ENCODE measurements at places on chromosomes 4 and X.

DNA sequence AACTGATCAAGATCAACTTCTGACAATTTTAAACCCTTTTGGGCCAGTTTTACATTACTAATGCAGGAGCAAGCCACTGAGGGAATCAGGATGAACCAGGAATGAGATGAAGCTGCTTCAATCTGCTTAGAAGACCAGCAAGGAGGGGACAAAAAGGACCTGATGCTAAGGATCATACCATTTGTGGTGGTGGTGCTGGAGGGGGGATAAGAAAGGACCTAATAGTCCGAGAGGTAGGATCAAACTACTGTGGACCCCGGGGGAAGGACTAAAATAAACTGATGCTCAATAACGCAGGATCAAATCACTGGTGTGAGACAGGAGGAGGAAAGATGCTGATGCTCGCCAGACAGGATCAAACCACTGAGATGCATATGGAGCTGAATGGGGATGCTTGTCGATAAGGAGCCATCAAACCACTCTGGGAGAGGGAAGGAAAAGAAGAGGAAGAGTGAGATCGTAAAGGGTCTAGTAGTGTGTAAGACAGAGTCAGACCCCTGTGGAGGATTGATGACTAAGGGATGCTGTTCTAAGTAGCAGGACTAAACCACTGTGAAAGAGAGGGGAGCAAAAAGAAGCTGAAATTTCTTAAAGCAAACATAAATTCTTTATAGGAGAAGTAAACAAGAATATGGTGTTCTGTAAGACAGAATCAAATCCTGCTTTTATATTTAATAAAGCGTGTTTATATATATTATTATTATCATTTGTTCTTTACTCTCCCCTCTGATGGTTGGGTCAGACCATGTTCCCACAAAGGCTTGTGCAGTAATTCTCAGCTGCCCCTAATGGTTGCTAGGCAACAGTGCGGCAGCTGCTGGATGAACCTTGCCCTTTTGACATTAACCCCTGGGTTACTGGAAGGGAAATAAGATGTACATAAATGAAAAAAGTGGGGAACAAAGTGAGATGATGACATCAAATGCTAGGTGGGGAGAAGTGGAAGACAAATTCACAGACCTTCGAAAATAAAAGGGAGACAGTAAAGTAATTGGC is 432.5 kb upstream of the FGF16 start:
- peak; percentile 4 for DNase-seq

DNA sequence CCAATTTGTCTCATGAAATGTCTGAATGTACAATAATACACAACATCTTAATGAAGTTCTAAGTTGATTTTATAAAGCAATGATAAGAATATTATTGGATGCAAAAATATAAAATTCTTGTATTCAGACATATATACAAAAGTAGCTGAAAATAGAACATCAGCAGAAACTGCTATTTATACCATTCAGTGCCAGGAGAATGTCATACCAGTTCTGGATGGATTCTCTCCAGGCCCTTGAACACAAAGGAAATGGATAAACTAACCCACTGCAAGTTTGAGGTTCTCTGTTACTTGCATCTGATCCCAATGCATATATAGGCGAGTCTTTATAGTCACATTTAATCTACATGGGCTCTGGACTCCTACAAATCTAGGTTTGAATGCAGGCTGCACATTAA is 126.3 kb upstream of the KLF3 start:
- no peak for DNase-seq

- no peak for DNase-seq
Measured at GRCh38 chr4:100302061-100303026, 112.1 kb upstream of the DDIT4L start.

DNA sequence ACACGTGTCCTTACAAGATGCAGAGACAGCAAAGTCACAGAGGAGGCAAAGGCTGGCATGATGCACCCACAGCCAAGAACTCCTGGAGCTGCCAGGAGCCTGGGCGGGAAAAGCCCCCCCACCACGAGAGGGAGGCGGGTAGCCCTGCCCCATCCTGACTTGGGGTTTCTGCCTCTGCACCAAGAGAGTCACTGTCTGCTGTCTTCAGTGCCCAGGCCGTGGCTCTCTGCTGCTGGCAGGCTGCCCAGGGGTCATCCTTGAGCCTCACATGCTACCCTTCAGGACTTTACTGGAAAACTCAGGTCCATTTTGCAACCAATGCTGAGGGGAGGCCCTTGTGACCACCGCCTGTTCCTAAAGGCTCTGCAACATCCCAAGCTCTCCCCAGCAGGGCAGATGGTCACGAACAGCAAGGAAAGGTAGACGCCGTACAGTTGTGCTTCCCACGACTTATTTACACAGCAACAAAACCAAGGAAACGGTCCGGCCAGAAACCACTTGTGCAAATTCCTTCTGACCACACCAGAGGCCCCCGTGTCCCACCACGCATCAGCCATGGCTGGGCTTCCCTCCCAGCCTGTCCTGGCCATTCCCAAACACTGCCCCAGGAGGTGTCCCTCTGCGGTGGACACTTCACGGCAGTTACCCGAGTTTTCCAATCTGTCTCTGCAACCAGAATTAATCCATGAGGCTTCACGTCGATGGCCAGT is 56.9 kb downstream of the ACOX3 start:
- no peak for DNase-seq

GRCh38 chr4:10079912-10080588 is 36.5 kb downstream of the WDR1 start:
- no peak for DNase-seq

DNA sequence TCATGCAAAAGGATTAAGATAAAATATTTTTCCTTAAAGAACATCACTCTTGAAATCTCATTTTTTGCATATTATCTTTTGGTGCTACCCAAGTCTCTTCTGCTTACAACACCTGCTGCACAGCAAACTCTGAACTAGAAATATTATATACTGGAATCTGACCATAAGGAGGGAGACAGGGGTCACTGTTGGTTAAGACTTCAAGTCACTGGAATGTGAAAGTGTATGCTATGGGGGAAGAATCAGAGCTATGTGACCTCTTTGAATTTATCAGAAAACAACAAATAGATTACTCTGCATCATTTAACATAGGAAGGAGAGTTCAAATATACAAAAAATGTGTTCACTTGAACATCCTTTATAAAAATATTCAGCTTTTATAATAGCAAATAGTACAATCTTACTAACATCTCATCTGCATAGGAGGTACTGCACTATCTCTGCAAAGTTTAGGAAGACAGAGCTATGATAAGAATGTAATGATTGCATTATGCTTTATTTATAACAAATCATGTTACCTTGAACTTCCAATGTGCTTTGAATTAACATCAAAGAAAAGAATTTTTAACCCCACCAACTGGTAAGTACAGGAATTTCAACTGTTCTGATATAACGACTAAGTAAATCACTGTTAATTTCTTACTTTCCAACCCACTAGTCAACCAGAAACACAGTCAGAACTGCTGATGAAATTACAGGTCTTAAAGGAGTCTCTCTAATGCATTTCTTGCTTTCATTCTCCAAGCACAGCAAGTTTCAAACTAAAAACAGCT is 69.8 kb downstream of the ZNF827 start:
- DNase-seq: no peak

GRCh38 chrX:121283921-121284320 is 236.5 kb downstream of the GLUD2 start:
- DNase-seq: no peak

DNA sequence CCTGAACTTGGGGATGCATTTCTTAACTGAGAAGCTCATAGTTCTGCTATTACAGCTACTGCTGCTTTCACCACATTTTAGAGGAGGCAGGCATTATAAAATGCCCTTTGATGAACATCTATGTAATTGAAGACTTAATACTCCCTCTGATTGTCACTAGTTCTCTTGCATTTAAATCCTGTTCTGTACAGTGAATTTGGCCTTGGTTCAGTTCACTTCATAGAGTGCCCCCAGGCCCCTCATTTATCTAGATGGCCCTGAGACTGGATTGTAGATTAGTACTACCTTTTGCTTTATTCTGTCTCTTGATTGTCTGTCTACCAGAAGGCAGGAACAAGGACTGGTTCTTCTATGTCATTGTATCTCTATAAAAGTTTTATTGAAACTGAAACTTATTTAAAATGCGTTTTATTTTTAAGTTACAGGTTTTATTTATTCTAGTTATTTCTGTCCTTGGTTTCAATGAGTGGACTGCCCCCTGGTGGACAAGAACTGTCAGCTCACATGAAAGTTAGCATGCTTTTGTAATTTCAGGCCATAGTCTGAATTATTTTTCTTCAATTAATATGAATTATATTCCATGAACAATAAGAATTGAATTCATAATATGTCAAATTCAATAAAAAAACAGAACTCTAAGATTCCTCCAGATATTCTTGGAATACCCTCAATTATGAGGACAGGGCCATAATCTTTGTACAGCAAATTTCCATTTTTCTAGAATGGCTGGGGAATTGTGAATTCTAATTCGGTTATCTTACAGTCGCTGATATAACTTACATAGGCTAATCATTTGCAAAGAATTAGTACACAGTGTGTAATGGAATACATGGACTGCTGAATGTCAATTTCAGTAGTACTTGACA is 47.2 kb upstream of the TMEM33 start:
- no peak for DNase-seq

DNA sequence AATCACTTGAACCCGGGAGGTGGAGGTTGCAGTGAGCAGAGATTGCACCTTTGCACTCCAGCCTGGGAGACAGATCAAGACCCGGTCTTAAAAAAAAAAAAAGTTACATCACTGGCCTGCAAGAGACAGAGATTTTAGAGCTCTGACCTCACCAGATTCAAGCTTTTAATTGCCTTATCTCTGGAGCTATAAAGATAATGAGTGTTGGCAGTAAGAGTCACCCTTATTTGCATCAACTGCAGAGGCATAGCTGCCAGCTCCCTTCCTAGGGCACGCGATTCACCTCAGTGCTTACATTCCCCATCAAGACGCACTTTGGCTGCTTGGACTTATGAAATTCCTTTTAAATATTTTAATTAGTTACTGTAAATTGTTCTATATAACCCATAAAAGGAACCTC is 12.5 kb upstream of the SPATA4 start:
- DNase-seq: no peak

DNA sequence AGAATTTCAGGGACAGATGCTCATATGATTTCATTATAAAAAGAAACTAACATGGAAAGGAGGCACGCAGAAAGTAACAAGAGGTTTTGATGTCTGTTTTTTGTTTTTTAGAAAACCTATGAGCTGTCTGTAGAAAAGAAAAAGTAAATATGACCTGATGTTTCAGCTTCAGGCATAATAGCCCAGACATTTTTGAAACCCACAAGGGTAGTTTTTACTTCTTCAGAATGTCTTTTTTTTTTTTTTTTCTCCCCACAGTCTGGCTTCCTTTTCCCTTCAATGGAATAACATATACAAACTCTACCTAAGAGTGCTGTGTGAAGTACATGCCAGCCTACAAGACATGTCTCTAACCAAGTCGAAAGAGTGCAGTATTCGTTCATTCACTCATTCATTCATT is 18.3 kb upstream of the STX18 start:
- no peak for DNase-seq

DNA sequence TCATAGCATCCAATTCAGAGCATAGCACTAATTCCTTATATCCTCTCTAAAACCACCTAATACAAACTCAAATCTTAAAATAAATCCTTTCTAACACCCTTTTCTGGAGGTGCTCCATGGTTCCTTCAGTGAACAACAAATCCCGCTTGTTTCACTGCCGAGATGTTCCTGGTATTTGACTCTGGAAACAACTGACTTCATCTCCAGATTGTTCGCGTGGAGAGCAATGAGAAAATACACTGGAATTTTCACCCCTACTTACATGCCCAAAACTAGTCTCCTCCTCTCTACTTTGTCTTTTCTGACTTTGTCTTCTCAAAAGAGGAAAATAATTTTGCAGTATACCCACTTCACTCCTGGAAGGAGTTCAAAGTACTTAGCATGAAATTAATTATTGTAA is 129.0 kb downstream of the PLS3 start:
- no peak for DNase-seq

- DNase-seq: no peak
Measured at GRCh38 chr4:174236359-174236758, 47.1 kb downstream of the FBXO8 start.

GRCh38 chrX:15761564-15762191 is 23.6 kb downstream of the CA5B start:
- peak; percentile 3 for DNase-seq

DNA sequence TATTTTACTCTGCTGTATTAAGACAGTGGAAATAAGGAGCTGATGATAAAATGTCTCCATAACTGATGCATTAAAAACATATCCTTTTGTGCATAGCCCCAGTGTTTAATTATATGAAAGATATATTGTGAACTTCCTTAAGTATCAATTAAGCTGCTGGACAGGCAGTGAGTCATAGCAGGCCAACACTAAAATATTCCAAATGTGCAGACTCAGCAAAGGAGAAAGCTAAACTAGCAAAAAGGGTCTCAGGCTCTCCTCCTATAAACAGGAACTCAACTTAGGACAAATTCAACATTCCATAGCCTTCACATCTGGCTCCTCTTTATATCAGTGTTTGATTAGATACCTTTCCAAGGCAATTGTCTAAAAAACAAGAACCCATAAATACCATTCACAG is 15.6 kb downstream of the TNMD start:
- no peak for DNase-seq

DNA sequence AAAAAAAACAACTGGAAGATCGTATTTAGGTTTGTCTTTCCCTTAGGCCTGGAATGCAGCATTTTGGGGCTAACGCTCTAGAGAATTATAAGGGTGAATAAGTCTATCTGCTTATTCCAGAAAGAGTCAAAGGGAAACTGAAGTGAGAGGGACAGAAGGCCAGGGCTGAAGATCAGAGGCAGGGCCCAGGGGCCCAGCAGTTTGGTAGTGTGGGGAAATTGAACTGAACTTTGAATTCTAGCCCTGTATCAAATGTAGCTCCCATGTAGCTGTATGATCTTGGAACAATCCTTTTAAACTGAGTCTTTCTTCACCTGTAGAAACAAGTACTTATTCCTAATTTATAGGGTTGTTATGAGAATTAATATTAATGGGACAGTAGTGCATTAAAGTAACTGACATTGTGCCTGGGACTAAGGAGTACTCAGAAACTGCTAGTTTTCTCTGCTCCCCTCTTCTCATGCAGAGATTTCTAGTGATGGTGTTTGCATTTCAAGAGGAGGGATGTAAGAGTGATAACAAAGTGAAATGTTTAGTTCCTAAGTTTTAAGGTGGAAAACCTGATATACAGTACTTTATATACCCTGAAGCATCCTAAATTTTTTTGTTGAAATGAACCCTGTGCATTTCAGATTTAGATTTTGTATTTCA is 30.4 kb downstream of the STOX2 start:
- no peak for DNase-seq

DNA sequence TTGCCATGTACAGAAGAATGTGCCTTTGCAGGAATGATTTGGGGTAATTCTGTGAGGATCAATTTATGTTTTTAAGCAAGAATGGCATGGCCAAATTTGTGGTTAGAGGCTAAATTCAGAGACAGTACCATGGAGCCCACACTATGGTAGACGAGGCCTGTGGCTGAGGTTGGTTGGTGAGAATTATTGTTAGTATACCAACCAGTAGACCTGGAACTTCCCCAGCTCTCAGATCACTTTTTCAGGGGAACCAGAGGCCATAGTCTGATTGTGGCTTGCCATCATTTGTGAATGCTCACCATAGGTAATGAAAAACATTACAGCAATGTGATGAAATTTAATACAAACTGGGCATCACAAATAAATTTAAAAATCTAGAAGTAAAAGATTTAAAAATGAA is 56.3 kb downstream of the SHISA3 start:
- DNase-seq: no peak

- DNase-seq: no peak
Measured at GRCh38 chr4:38204339-38205035, 244.3 kb downstream of the PTTG2 start.

GRCh38 chr4:1232661-1233621 is 16.0 kb downstream of the CTBP1 start:
- no peak for DNase-seq

Data from NK-92 treated with Interleukin-12 subunit alpha and Interleukin-12 subunit beta, amount 100 ng/mL, for 24 hours (cell line).